ENCODE measurements at places on chromosomes 3 and 15.
A peak's percentile ranks its signal among the peaks of the same experiment; 100 is the strongest.

GRCh38 chr15:77500989-77501388 lies 80.3 kb downstream of the HMG20A start:
- DNase-seq, result no peak

GRCh38 chr3:152621006-152621868 lies 213.7 kb upstream of the P2RY1 start:
- DNase-seq, result no peak

DNA sequence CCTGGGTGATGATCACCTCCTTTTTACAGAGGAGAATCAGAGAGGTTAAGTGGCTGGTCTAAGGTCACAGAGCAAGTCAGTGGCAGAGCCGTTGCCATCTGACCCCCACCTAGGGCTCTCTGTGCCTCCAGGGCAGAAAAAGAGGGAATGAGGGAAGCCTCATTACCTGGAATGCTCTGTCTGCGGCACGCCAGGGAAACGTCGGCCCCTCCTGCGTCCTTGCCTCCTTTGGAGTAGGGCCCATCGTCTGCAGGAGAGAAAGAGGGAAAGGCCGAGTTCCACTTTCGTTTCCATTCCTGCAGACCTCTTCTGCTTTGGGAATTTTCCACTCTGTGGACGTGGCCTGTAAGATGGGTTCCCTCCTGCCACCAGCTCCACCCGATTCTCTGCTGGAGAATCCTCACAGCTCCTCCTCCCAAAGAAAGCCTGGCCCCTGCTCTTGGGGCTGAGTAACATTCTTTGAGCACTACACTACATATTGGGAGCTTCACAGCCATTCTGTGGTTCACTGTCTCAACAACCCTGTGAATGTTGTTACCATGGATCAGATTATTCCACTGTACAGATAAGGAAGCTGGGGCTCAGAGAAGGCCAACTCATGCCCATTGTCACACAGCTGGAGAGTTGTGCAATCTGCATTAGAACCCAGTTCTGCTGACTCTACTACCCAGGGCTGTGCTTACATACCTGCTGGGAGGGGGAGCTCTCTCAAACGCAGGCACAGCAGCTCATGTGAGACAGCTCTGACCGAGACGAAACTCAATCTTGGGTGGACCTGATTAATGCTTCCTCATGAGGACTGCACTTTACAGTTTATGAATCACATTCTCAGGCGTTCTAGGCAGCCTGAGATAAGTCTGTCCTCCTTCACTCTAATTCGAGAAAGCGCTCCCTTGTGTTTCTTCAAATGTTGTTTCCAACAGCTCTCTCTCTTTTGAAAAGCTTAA lies 14.2 kb downstream of the GRIP2 start:
- no peak for DNase-seq

DNA sequence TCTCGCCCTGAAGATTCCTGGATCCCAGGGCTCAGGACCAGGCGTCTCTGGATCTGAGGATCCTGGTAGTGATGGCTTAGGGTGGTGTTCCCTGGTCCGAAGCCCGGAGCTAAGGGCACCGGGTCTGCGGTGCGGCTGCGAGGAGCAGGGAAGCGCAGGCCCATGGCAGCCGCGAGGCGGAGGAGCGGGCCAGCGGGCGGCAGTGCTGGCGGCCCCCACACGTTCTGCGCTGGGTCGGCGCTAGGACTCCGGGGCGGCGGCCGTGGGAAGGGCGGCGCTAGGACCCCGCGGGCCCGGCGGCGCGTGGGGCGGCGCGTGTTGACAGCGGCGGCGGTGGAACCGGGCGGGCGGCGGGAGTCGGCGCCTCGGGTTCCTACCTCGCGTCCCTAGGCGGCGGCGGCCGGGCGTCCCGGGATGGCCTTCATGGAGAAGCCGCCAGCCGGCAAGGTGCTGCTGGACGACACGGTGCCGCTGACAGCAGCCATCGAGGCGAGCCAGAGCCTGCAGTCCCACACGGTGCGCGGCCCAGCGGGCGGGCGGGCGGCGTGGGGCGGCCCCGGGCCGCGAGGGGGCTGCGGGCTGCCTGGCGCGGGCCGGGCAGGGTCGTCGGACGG lies at the start of gene PXK:
PXK (plus strand) TSS at position 318 of the 614 bp plus-strand sequence; CDS start at position 415, 97 bp downstream.
- DNase-seq, result peak; percentile 64

DNA sequence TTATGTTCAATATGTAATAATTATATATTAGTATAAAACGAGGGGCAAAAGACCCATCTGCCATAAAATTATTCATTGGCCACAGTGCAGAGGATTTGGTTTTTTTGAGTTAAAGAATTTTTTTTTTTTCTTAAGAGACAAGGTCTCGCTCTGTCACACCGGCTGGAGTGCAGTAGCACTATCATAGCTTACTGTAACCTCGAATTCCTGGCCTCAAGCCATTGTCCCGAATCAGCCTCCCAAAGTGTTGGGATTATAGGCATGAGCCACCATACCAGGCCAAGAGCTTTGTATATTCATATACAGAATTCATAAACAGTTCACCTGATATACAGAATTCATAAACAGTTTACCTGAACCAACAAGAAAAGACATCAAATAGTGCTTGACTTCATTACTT lies 20.2 kb upstream of the LRRFIP2 start:
- no peak for DNase-seq

DNA sequence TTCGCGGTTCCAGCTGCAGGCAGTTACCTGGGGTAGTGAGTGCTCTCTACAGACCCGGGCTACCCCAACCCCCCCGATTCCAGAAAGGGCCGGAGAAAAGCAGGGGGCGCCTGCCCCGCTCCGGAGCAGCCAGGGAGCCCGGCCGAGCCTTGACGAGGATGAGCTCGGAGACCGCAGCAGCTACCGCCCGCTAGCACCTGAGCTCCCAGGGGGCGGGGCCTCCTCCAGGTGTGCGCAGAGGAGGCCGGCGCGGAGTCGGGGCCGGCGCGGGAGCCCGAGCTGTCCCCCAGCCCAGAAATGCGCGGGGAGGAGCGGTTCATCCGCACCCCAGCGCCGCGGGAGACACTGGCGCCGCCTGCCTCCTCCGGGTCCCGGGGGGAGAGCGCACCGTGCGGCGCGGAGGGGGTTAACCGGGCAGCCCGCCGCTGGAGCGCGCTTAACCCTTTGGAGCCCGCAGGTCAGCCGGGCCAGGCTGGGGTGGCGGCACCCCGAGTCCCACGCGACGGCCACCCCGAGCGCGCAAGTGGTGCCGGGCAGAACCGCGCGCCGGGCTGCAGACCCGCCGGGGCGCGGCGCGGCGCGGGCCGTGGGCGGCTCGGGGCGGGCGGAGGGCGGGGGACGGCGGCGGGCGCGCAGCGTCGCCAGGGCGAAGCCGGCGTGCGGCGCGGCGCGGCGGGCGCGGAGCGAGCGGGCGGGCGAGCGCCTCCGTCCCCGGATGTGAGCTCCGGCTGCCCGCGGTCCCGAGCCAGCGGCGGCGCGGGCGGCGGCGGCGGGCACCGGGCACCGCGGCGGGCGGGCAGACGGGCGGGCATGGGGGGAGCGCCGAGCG lies at the start of gene CACNA1D:
CACNA1D (plus strand) TSS at position 649 of the 829 bp plus-strand sequence. CDS start 556 bp downstream, outside the sequence.
- no peak for DNase-seq

DNA sequence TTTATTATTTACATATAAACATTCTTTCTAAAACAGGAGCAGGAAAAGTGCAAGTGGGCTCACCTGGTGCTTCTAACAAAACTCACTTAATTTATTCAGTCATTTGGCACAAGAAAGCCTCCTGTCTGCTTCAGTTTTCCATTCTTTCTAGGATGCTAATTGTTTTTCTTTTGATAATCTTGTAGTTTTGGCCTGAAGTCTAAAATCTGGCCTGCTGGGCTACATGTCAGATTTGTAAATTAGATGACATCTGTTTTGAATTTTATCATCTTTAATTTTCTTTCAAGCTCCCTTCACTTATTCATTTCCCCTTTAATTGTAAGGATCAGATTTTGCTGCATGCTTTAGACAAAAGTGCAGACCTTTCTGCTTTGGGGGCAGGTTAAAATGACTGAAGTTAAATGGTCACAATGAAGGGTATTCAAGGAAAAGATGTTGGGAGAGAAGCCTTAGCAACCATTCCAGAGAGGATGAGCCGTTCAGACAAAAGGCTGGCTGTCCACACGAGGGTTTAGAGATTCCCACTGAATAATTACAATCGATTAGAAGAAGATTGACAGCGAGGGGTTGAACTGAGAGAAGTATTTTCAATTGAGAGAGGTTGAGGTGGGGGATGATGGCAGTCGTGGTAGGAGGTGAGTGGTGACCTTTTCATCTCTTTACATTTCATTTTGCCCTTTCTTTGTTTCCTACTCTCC lies 59.9 kb upstream of the PTX3 start:
- DNase-seq, result no peak

GRCh38 chr15:22973987-22974386 lies 6.2 kb downstream of the CYFIP1 start:
- no peak for DNase-seq

DNA sequence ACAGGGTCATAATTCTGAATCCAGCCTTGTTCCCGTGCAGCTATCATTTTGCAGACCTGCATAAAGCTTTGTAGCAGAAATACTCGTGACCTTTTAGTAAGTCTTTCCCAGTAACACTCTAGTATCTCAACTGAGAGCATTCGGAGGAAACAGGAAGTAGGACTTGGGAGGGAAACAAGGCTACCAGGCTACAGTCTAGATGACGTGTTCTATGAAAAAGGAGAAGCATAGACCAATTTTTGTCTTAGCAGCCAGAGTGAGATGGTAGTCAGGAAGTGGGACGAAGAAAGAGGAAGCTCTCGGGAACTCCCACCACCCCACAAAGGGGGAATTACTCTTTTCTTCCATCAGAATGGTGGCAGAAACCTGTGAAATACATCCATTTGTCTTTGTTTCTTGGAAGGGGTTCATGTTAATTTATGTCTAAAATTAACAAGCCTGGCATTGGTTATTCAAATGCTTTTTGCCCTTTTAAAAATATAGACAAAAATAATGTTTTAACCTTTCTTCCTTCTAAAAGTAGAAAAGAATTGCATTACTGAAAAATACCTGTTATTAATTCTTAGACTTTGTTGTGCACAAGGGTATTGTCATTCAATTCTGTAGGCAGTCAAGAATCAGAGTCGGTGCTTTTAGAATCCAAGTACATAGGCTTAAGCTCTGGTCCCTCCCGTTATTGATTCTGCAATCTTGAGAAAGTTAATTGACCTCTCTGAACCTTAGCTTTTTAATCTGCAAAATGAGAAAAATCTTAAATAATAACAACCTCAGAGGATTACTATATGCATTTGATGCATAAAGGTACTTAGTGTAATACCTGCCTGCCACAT lies 1.6 kb upstream of the SUCNR1 start:
- DNase-seq, result peak; percentile 68

- no peak for DNase-seq
These were observed 45.5 kb upstream of the HERC1 start for GRCh38 chr15:63879211-63879610.

DNA sequence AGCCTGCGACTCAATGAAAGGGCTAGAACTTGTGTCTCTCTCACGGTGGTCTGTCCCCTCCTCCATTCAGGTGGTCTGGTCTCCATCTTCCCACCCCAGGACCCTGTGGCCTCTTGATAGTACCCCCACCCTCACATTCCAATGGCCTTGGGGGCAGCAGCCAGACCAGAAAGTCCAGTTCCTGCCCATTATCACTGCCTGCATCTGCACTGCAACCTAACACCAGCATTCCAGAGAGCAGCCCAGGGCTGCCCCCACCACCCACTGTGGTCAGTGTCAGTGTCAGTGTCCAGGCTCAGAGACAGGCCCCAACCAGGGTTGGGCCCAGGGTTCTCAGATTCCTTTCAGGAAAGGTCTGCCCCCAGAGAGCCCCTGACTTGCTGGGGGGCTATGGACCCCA lies 12.6 kb downstream of the IGDCC3 start:
- no peak for DNase-seq

DNA sequence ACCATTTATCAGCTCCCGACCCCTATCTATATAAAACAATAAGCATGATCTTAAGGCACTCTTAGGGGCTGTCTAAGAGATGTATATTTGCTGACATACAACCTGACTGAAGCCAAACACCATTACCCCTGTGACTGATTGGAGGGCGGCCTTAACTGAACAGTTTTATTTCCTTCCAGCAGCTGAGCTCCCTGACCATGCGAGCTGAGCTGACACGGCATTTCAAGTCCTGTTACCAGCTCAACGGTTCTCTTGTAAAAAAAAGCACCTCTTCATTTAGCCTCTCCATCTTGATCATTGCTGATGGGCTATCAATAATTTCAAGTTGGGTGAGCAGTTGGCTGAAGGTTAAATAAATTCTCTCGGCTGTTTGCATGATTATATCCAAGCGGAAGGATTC lies 33.4 kb upstream of the BNIP2 start:
- DNase-seq, result no peak

- no peak for DNase-seq
These were observed 142.3 kb downstream of the VPS8 start for GRCh38 chr3:184954251-184954650.

DNA sequence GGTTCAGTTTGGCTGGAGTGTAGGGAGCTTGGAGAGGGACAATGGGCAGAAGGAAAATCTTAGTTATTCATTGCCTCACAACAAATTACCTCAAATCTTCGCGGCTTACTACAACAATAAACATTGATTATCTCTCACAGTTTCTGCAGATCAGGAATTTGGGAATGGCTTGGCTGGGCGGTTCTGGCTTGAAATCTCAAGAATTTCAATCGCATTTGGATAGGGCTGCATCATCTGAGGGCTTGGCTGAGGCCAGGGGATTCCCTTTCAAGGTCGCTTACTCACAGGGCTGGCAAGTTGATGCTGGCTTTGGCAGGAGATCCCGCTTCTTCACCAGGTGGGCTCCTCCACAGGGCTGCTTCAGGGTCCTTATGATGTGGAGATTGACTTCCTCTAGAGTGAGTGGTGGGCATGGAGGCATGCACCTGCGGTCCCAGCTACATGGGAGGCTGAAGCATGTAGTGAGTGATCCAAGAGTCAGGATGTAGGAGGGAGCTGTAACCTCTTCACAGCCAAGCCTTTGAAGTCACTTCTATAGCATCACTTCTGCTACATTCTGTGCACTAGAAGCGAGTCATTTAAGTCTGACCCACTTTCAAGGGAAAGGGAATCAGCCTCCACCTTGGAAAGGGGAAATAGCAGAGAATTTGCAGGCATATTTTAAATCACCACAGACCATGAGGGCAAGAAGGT lies 63.1 kb downstream of the CDC25A start:
- no peak for DNase-seq

- DNase-seq, result no peak
These were observed 38.7 kb downstream of the TIGIT start for GRCh38 chr3:114332342-114333179.

- DNase-seq, result no peak
These were observed 114.3 kb downstream of the CORO2B start for GRCh38 chr15:68693071-68693470.

- no peak for DNase-seq
These were observed 162.9 kb upstream of the TLE3 start for GRCh38 chr15:70260580-70260979.

- no peak for DNase-seq
These were observed 126.2 kb upstream of the MRPS22 start for GRCh38 chr3:139217633-139218032.

GRCh38 chr3:189664311-189664710 lies 33.1 kb downstream of the TP63 start:
- no peak for DNase-seq

DNA sequence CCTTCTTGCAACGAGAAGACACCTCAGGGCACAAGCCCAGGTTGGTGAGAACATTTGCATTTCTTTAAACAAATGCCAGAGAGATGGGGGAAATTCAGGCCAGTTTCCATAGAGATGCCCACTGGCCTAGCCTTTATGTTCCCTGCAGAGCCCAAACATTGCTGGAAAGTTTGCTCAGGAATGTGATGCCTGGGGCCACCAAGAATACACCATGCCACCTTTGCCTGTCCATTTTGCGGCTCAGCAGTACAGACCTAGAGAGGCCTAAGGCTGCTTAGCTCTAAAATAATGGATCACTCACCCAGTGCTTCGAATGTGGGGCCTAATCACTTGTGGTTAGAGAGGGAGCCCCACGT lies 210.0 kb downstream of the RPLP1 start:
- DNase-seq, result no peak

GRCh38 chr3:97684490-97684889 lies 80.1 kb upstream of the ARL6 start:
- DNase-seq, result no peak

GRCh38 chr15:84937144-84937543 lies 44.5 kb upstream of the PDE8A start:
- no peak for DNase-seq
